ENCODE measurements at places on chromosomes 11 and 22.

- DNase-seq, result no peak
These were observed 50.4 kb downstream of the ANO1 start for GRCh38 chr11:70128435-70128906.

DNA sequence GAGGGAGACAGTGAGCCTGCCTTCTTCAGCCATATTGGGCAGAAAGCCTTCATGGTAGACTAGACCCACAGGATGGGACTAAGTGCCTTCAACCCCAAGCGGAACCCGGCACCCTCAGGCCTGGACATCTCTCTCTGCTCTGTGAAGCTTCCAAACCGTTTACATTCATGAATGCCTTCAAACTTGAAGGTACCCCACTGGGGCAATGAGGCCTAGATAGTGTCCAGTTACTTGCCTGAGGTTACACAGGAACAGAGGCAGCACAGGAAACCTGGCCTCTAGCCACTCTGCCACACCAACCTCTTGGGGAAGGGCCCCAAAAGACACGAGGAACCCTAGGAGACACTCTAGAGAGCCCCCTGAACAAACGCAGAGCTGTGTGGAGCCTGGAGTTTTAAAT, 14.5 kb upstream of the CYP2R1 start:
- DNase-seq, result peak; percentile 72

GRCh38 chr11:2724104-2724503, 24.3 kb upstream of the KCNQ1OT1 start:
- no peak for DNase-seq

- no peak for DNase-seq
These were observed 67.3 kb upstream of the GRK3 start for GRCh38 chr22:25497181-25497641.

GRCh38 chr22:41290262-41291221, 4.6 kb upstream of the RANGAP1 start:
- DNase-seq, result no peak

GRCh38 chr11:125451400-125452124, 44.5 kb downstream of the FEZ1 start:
- DNase-seq, result no peak

- no peak for DNase-seq
These were observed 13.5 kb downstream of the TCF20 start for GRCh38 chr22:42256930-42257329.

- DNase-seq, result no peak
These were observed 38.9 kb downstream of the ZNF195 start for GRCh38 chr11:3340025-3340424.

DNA sequence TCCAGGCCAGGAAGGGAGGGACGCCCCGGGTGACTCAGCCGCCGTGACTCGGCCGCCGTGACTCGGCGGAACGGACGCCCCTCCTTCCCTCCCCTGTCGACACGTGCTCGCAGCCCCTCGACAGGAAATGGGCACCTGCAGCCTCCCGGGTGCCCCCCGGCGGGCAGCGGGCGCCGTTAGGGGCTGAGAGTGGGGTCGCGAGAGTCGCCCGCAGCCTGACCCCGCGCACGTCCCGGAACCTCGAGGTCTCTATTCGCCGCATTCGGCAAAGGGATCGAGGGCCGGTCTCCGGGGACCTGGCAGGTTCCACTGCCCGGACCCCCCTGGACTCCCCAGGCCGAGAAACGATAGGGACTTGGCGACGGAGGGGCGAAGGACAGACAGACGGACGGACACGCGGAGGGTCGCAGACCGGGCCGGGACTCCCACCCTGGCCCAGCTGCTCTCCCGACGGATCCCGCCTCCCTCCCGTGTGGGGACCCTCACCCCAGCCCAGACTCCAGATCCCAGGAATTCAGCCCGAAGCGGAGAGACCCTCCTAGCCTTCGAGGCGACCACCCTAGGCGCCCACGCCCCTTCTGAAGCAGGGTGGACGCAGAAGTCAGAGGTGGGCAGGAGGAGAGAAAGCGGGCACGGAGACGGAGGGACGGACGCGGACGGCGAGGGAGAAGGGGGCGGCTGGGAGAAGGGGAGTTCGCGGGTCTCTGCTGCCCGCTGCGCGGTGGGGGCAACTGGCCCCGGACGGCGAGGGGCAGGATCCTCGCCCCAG, 648 bp downstream of the FOSL1 start:
- peak; percentile 92 for DNase-seq

GRCh38 chr11:78030429-78031325, 7.6 kb upstream of the KCTD14 start:
- no peak for DNase-seq

DNA sequence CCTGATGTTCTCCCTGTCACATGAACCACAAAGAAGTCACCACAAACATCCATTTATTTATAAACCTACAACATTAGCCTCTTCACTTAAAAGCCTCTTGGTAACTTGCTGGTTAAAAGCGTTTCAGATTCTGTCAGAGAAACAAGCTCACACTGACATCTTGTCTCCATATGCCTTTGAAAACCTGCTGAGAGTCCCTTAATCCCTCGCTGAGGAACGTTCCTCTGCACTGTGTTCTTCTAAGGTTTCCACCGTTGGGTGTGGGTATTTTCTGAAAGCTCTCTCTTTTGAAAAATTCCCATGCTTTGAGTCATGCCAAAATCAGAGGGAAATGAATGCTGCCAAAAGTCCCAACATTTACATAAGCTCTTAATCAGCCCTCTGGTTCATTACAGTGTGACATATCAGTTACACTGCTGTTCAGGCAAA, 149.8 kb downstream of the CCDC34 start:
- no peak for DNase-seq

GRCh38 chr11:68792400-68792966, 41.2 kb upstream of the TESMIN start:
- no peak for DNase-seq

- peak; percentile 49 for DNase-seq
These were observed 45.5 kb upstream of the FTH1 start for GRCh38 chr11:62012832-62013461.

DNA sequence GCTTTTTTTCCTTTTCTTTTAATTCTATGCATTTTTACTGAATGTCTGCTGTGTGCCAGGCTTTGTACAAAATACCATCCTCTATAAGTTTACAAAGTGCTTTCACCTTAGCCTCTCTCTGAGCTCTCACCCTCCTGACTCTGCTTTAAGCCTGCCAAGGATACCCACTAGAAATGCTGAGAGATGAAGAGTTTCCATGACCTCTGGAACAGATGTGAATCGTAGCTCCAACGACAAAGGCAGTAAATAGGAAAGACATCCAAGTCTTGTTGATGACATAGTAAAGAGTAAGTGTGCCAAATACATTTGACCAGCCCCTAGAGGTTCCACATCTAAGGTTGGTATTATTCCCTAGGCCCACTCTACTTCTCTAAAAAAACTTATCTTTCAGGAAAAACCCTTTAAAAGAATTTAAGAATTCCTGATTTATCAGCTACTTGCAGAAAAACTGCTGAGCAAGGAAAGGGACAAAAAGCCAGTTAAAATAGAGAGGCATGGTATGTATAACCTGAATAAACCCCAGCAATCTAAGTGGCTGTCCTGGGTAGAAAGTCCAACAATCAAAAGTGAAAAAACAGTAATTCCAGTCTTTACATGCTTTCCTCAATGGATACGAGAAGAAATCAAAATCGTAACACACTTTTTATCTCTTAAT, 45.4 kb downstream of the GAB2 start:
- DNase-seq, result no peak

DNA sequence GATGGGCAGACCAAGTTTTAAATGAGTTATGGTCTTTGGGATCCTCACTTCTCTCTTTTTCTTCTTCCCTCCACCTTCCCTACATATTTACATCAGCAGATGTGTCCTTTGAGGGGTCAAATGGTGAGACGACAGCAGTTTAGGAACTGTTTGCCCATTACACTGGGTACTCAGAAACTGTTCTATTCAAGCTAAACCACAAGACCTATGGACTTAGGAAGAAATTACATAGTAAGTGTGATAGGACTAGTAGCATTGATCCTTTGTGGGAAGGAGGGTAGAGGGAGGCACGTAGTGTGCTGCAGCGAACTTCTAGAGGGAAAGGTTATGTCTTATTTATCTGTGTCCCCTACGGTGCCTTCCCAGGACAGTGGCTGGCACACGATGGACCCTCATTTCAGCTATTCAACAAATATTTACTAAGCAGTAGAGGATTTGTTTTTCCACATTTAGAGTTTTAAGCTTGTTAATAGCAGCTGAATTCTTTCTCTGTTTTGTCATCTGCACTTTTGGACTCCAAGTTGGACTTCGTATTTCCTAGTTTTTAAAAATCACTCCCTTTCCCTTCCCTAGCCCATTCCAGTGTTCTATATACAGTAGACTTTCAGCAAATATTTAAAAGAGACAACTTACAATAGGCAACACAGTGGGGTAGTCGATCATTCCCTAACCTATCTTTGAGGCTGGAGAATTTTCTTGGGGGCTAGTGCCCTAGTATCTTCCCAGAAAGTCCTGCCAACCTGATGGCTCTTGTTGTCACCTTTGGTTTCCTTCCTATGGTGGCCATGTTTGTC, 13.9 kb downstream of the FZD4 start:
- DNase-seq, result no peak

DNA sequence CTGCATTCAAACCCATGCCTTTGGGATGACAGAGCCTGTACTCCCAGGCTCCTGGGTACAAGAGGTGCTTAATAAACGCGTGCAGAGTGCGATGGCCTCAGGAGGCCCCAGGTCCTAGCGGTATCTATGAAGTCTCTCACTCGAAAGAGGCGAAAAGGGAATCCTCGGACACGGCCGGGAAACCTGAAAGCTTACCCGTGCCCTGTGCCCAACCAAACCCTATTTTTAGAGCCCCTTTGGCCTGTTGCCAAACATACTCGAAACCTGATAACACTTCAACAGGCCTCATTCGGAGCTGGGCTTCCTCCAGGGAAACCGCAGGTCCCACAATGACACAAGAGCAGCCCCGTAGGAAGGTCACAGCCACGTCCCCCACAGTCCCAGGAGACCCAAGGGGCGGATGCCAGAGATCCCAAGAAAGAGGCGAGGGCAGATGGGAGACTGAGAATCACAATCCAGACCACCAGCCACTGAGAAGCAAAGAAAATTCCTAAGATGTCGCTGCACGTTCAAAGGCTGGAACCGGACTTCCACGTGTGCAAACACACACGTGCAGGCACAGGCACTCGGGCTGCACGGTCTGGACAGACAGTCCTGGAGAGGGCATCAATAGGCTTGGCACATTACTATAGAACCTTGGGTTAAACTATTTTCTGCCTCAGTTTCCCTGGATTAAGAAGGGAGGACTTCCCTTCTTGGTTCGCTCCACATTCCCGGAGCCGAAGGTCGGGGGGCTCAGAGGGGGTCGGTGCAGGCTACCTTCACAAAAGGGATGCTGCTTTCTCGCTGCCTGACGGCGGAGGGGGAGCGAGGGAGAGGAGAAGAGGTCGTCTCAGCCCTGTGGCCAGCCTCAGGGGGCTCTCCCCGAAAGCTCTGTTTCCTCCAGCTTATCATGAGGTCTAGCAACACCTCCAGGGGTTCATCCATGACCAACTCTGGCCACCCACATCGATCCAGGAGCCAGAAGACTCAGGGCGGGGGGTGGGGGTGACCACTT, 8.2 kb downstream of the PDGFB start:
- DNase-seq, result no peak

DNA sequence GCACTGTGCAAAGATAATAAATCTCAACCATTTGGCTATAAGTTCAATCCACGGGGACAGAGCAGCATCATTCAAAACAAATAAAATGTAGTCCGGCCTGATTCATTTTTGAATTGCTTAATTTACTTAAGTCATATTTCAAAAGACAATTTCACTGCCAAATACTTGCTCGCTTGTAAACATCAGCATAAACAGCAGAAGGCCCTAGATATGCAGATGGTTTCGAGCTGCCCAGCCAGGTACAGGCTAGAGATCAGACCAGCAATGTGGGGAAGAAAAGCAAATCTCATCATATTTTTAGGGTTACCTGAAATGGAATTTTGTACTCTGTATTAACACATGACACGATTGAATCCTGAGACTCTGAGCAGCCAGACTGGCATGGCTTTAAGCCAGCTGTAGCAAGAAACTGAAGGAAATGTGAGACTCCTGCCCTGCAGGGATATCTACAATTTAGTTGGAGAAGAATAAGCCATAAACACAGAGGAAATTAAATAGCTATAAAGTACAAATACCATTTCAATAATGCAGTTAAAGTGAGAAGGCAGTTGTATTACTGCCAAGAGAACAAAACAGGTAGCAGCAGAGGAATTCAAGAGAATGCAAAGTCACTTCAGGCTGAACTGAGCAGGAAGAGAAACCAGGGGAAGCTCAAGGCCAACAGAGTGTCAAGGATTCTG, 440.3 kb downstream of the ETS1 start:
- no peak for DNase-seq

DNA sequence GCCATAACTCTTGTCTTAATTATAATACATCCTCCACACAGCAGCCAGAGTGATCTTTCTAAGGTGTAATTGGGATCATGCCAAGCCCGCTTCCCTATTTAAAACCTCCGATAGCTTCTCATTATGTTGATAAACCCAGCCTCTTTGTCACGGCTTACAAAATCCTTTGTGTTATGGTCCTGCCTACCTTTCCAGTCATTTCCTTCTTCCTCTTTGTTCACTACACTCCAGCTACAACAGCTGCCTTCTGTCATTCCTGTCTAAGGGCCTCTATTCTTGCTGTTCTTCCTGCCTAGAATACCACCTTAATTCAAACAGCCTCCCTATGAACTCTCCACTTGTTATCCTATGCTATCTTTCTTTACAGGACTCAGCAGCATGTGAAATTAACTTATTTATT, 70.6 kb upstream of the CAPRIN1 start:
- no peak for DNase-seq

DNA sequence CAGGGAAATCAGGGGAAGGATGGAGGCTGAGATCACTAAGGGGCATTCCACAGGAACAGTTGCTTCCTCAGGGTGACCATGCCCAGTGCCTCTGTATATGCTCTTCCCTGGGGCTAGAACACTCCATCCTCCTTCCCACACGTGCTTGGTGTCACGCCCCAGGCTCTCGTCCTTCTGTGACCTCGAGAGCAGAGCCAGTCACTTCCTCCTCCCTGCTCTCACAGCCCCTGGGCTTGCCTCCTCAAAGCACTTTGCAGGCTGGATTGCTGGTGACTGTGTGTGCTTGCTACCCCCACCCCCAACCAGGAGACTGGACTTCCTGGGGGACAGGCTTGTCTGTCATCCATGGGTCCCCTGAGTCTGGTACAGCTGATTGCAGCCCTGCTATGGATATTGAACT, 56.5 kb upstream of the AMPD3 start:
- DNase-seq, result no peak

DNA sequence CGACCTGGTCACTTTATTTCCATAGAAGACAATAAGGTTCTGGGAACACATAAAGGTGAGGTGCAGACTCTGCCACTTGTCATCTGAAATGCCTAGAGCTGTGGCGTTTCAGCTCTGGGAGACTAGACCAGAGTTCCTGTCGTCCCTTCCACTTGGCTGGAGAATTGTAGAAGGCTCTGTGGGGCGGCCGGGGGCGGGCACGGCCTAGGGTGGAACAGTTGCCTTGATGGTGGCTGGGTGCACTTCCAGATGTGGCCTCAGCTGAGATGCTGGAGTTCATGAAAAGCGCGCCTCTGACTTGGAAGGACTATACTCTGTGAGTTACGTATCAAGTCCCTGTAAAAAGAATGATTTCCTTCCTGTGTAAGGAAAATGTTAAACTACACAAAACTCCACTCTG, 16.8 kb downstream of the TRMU start:
- no peak for DNase-seq

All from spleen (tissue), 13 donors.